ENCODE measurements at places on chromosomes 12 and 14. TPM values are rescaled to one million over a fixed set of nuclear protein-coding genes. Genes with fewer than 3 reads are reported as not detected.

DNA sequence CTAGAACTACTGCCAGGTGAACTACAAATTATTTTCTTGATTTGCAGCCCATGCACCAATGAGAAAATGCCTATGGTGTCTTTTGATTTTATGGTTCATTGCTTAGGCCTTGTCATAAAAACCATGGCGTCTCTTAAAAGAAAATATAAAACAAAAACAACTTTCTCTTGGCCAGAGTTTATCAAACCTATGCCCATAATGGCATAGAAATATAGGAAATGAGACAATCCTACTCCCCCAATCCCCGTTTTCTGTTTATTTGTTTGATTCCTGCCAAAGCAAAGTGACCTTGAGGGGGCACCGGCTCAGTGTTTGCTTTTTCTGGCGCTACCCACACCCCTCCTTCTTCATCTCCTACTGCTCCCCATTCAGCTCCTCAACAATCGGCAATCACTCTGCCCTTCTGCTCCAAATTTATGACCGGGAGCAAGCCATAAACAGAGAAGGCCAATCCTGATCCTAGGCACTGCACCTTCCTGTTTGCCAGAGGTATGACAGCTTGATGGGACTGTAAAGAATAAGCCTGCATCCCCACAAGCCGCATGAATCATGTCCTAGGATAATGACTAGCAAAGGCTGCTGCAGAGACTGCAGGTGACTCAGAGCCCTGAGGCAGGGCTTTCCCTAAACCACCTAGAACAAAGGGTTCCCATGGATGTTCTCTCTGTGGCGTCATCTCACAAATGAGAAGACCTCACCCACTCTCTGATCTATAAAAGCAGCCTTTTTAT, 874.9 kb downstream of the NRXN3 start:
- no peaks in the 10 kb centered on the region for H3K4me1 ChIP-seq
- no peaks in the 10 kb centered on the region for H3K27me3 ChIP-seq
- no peak overlapping the region for H3K27ac ChIP-seq
- no peak overlapping the region for H3K4me3 ChIP-seq
- DNase-seq, result no peak

- no peak for DNase-seq
Observed at GRCh38 chr12:85803231-85803630, 33.0 kb downstream of the RASSF9 start.

GRCh38 chr14:95515596-95516552, 576 bp downstream of the SYNE3 start:
- peak overlapping the region; percentile 80 for H3K27ac ChIP-seq
- peaks cover 73% of the 10 kb centered on the region for H3K4me1 ChIP-seq

GRCh38 chr12:93466625-93467350, 526 bp upstream of the MRPL42 start:
- H3K27me3 ChIP-seq, result no peaks in the 10 kb centered on the region
- peaks cover 9% of the 10 kb centered on the region for H3K36me3 ChIP-seq

DNA sequence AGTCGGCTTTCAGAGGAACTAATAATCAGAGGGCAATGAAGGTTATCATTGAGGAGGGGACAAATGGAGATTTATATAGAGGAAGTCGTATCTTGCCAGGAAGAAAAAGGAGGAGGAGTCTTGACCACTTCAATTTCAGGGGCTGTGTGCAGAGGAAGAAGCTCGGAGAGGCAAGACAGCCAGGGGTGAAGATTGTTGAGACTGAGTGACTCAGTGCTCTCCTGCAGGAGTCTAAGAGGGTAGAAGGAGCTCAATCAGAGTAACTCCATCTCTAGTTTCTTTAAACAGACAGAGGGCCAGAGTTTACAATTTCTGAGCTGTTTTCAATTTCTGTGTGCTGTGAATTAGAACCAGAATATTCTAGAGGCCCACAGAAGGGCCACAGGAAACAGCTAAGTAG, 439.3 kb upstream of the PRICKLE1 start:
- H3K36me3 ChIP-seq, result no peaks in the 10 kb centered on the region
- no peak for DNase-seq
- no peak overlapping the region for H3K27ac ChIP-seq
- no peak overlapping the region for H3K4me3 ChIP-seq
- H3K4me1 ChIP-seq, result no peaks in the 10 kb centered on the region

DNA sequence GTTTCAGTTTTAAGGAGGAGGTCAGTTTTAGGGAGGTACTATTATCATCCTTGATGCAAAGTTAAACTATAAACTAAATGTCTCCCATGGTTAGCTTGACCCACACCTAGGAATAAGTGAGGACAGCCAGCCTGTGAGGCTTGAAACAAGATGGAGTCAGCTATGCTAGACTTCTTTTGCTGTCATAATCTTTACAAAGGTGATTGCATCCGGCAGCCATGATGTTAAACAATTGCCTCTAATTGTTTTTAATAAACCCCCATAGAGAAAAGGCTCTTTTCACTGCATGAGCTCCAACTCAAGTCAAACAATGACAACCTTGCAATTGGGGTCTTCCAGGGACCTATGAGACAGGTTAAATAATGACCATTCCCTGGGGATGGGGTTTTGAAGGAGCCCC, 45.7 kb upstream of the EEA1 start:
- no peaks in the 10 kb centered on the region for H3K36me3 ChIP-seq
- H3K27me3 ChIP-seq, result no peaks in the 10 kb centered on the region
- H3K4me3 ChIP-seq, result no peak overlapping the region

GRCh38 chr12:69987579-69988091, 162.6 kb downstream of the MYRFL start:
- H3K27ac ChIP-seq, result peak overlapping the region; percentile 57
- H3K4me1 ChIP-seq, result peaks cover 8% of the 10 kb centered on the region
- no peak for DNase-seq
- H3K27me3 ChIP-seq, result no peaks in the 10 kb centered on the region
- no peaks in the 10 kb centered on the region for H3K36me3 ChIP-seq

DNA sequence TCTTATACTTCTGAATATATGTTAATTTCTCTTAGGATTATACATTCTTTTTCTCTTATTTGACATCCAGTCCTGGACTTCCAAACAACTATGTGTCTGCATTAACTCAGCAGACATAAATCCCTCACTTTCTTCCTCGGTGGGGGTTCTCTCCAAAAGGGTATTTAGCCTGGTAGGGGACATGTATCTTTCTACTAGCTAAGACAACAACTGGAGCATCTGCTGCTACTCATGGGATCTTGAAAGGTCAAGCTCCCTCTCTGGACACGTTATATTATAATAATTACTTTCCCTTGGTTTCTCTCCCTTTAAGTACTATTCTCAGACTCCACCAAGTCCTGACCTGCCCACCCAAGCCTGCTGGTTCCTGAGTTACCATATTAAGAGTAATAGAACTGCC, 983.7 kb upstream of the FLRT2 start:
- H3K4me1 ChIP-seq, result no peaks in the 10 kb centered on the region
- DNase-seq, result no peak
- no peaks in the 10 kb centered on the region for H3K36me3 ChIP-seq
- H3K27ac ChIP-seq, result no peak overlapping the region
- no peak overlapping the region for H3K4me3 ChIP-seq

DNA sequence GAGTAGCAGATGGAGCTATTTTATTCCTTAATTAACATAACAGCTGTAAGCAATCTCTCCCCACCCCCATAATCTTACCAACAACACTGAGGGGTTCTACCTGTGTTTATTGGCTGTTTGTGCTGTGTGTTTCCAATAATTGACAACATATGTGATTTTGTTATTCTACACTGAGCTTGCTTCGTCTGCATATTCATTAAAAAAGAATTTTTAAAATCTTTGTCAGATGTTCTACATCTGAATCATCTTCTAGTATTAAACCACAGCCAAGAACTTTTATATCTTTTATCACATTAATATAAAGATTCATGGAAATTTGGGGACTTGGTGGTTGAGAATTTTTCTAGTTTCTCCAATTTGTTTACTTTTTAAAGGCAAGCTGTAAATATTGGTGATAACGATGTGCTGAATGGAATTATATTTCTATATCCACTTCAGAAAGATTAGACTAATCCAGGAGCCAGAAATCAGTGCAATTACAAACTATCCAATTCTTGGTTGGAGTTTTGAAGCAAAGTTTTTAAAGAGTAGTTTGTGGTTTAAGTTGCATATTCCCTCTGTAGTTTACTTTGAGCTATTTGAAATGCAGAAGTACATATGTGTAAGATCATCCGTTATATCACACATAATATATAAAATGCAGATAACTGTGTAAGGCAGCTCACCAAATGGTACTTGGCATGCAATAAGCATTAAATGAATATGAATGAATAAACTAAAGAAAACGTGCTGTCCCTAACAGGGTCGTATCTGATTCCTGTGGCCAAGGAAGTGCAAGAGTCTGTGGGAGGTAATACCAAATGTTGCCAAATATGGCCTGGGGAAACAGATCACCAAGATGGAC, 206.9 kb downstream of the PELI2 start:
- H3K27me3 ChIP-seq, result no peaks in the 10 kb centered on the region
- H3K4me1 ChIP-seq, result no peaks in the 10 kb centered on the region

GRCh38 chr12:14654842-14655241, 41.6 kb downstream of the GUCY2C start:
- H3K4me3 ChIP-seq, result no peak overlapping the region
- H3K27ac ChIP-seq, result no peak overlapping the region
- DNase-seq, result no peak
- no peaks in the 10 kb centered on the region for H3K36me3 ChIP-seq
- no peaks in the 10 kb centered on the region for H3K27me3 ChIP-seq
- no peaks in the 10 kb centered on the region for H3K4me1 ChIP-seq

DNA sequence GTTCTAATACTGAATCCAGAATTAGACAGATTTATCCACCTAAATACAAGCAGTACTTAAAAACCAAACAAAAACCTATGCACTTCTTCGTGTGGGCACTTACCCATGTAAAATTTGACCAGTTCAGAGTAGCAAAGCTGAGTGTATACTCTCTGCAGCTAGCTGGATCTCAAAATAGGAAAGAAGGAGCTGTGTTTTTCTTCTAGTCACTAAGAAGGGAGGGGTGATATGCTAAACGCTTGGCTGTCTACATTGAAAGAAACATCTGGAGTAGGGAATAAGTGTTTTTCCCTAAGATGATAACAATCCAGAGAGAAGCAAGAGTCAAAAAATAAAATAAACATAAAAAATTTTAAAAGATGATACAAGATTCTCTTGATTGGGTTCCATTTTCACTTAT, 20.0 kb downstream of the RBMS2 start:
- H3K27me3 ChIP-seq, result no peaks in the 10 kb centered on the region
- peak overlapping the region; percentile 24 for H3K27ac ChIP-seq
- H3K4me3 ChIP-seq, result no peak overlapping the region
- H3K36me3 ChIP-seq, result peaks cover 22% of the 10 kb centered on the region

The SLC38A4 gene
- 1.1 TPM for total RNA-seq

The POMT2 gene
- 23.5 TPM for total RNA-seq

Measured in lower lobe of right lung (tissue), 2 donors.